ENCODE measurements at places on chromosomes 16 and 17. TPM values are rescaled to one million over a fixed set of nuclear protein-coding genes. Genes with fewer than 3 reads are reported as not detected.

GRCh38 chr16:15672514-15673167 is 22.6 kb downstream of the NDE1 start:
- no peaks in the 10 kb centered on the region for H3K27me3 ChIP-seq
- H3K27ac ChIP-seq = peak overlapping the region; percentile 87
- peaks cover 20% of the 10 kb centered on the region for H3K4me1 ChIP-seq
- peak; percentile 74 for DNase-seq
- peaks cover 2% of the 10 kb centered on the region for H3K36me3 ChIP-seq

The KRT27 gene
- total RNA-seq = not detected

GRCh38 chr16:57091975-57092785 is at the start of gene CPNE2:
Gene CPNE2 (plus strand): TSS chr16:57092583. CDS start chr16:57110743, 18,160 bp downstream.
- H3K4me1 ChIP-seq = peaks cover 13% of the 10 kb centered on the region
- no peak within 1 kb of the TSS for H3K27ac ChIP-seq
- peak; percentile 53 for DNase-seq
- peak within 1 kb of the TSS; percentile 66 for H3K4me3 ChIP-seq

GRCh38 chr17:41702712-41703111 is 9.4 kb upstream of the GAST start:
- no peak for DNase-seq
- H3K36me3 ChIP-seq = no peaks in the 10 kb centered on the region
- no peaks in the 10 kb centered on the region for H3K4me1 ChIP-seq
- no peak overlapping the region for H3K4me3 ChIP-seq
- H3K27me3 ChIP-seq = no peaks in the 10 kb centered on the region

The CES5A gene
- total RNA-seq = not detected

GRCh38 chr17:37671824-37672547 is 28.7 kb upstream of the DDX52 start:
- H3K4me1 ChIP-seq = no peaks in the 10 kb centered on the region
- DNase-seq = no peak
- H3K27ac ChIP-seq = no peak overlapping the region
- no peaks in the 10 kb centered on the region for H3K36me3 ChIP-seq

GRCh38 chr16:66486773-66487579 is 59.9 kb downstream of the BEAN1 start:
- no peaks in the 10 kb centered on the region for H3K36me3 ChIP-seq
- no peak overlapping the region for H3K4me3 ChIP-seq
- H3K27me3 ChIP-seq = no peaks in the 10 kb centered on the region
- DNase-seq = no peak

- H3K27me3 ChIP-seq = no peaks in the 10 kb centered on the region
- peaks cover 9% of the 10 kb centered on the region for H3K4me1 ChIP-seq
- no peak for DNase-seq
- no peak overlapping the region for H3K27ac ChIP-seq
Measured at GRCh38 chr16:10565167-10565566, 15.2 kb downstream of the EMP2 start.

DNA sequence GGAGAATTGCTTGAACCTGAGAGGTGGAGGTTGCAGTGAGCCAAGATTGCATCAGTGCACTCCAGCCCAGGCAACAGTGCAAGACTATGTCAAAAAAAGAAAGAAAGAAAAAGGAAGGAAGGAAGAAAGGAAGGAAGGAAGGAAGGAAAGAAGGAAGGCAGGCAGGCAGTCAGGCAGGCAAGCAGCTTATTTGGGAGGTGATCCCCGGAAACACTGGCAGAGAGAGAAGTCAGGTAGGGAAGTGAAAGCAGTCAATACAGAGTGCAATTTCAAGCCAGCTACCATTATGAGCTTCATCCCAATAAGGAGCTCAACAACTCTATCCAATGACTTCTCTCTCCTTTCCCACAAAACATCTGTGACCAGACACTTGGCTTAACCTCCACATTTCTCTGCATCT is 83.0 kb upstream of the TBC1D3K start:
- no peaks in the 10 kb centered on the region for H3K27me3 ChIP-seq
- no peaks in the 10 kb centered on the region for H3K36me3 ChIP-seq
- H3K27ac ChIP-seq = no peak overlapping the region

DNA sequence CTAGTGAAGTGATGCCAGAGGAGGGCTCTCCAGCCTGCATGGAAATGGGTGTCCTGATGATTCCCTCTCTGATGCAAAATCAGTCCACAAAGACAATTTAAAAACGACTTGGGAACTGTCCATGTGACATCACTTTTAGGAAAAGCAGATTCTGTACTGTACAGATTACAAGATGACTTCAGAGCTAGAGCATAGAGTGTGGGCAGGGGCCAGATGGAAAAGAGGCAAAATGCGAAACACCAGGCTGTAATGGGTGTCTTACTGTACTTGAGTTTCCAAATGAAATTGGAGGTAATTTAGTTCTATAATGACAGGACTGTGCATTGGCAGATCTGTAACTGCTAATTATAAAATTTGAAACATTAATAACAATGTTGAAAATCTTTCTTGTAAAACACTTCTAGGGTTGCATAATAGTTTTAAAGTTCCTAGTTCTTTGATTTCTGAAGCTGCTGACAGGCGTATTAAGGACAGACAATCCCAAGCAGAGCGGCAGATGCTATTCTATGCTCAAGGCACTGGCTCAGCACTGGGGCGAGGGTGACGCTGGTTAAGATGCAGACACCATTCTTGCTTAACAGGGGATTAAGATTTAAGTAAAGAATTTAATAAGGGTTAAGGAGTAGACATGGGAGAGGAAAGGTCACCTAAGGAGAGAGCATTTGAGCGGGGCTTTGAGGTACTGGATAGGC is 29.6 kb downstream of the OGFOD1 start:
- no peak overlapping the region for H3K4me3 ChIP-seq
- H3K4me1 ChIP-seq = no peaks in the 10 kb centered on the region
- H3K27me3 ChIP-seq = no peaks in the 10 kb centered on the region
- H3K36me3 ChIP-seq = peaks cover 1% of the 10 kb centered on the region

GRCh38 chr17:69651921-69652320 is 237.4 kb downstream of the MAP2K6 start:
- H3K4me3 ChIP-seq = no peak overlapping the region
- H3K36me3 ChIP-seq = no peaks in the 10 kb centered on the region
- H3K4me1 ChIP-seq = no peaks in the 10 kb centered on the region
- H3K27me3 ChIP-seq = no peaks in the 10 kb centered on the region
- no peak for DNase-seq

GRCh38 chr16:82651921-82652601 is 25.3 kb downstream of the CDH13 start:
- H3K36me3 ChIP-seq = no peaks in the 10 kb centered on the region
- H3K4me3 ChIP-seq = no peak overlapping the region
- no peaks in the 10 kb centered on the region for H3K27me3 ChIP-seq
- H3K4me1 ChIP-seq = peaks cover 23% of the 10 kb centered on the region
- H3K27ac ChIP-seq = no peak overlapping the region
- DNase-seq = peak; percentile 58

- H3K27ac ChIP-seq = peak within 1 kb of the TSS; percentile 94
- peaks cover 31% of the 10 kb centered on the region for H3K4me1 ChIP-seq
- H3K4me3 ChIP-seq = peak within 1 kb of the TSS; percentile 51
- no peaks in the 10 kb centered on the region for H3K27me3 ChIP-seq
- H3K36me3 ChIP-seq = peaks cover 11% of the 10 kb centered on the region
Measured at GRCh38 chr17:42536048-42536371, at the start of gene NAGLU. Gene NAGLU (plus strand): TSS chr17:42536241. CDS start chr17:42536273, 32 bp downstream.

The DNAH9 gene
- not detected for total RNA-seq

GRCh38 chr16:89504091-89504490 is 4.1 kb upstream of the SPG7 start:
- no peak overlapping the region for H3K27ac ChIP-seq
- peaks cover 33% of the 10 kb centered on the region for H3K4me1 ChIP-seq
- H3K27me3 ChIP-seq = no peaks in the 10 kb centered on the region
- H3K36me3 ChIP-seq = no peaks in the 10 kb centered on the region

- no peaks in the 10 kb centered on the region for H3K4me1 ChIP-seq
- no peaks in the 10 kb centered on the region for H3K27me3 ChIP-seq
- no peaks in the 10 kb centered on the region for H3K36me3 ChIP-seq
Measured at GRCh38 chr16:71260995-71261394, 28.2 kb downstream of the CMTR2 start.

- no peak overlapping the region for H3K27ac ChIP-seq
- no peaks in the 10 kb centered on the region for H3K36me3 ChIP-seq
- H3K4me1 ChIP-seq = peaks cover 11% of the 10 kb centered on the region
- no peaks in the 10 kb centered on the region for H3K27me3 ChIP-seq
- H3K4me3 ChIP-seq = no peak overlapping the region
Measured at GRCh38 chr17:50853781-50854180, 12.4 kb downstream of the TOB1 start.

GRCh38 chr17:69558796-69559195 is 144.3 kb downstream of the MAP2K6 start:
- H3K27ac ChIP-seq = no peak overlapping the region
- H3K27me3 ChIP-seq = no peaks in the 10 kb centered on the region
- no peak for DNase-seq
- H3K4me3 ChIP-seq = no peak overlapping the region

DNA sequence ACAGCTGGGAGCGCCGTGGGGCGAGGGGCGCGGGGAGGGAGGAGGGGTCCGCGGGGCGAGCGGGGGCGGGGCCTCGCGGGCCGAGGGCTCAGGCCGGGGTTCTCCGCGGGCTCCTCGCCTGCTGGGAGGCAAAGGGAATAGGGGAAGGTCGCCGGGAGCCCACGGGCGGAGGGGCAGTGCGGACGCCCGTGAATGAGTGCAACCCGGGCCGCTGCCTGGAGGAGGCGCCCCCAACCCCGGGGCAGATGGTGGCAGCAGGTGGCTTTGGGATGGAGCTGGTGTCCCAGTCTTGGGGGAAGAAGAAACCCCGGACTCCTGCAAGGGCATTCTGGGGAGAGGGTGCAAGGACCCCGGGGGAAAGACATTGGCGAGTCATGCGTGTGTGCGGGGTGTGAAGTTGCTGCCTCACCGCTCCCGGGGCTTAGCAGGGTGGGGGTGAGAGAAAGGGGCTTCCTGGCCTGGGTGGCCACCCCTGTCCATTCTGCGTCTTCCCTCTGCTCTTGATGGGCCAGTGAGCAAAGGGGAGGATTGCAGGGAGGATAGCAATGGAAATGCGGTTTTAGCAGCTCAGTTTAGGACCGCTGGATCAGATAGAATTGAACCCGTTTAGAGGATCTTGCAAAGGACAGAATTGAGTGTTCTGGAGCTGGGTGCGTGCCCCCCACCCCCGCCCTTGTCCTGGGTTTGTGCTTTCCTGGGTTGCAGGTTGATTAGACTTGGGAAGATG is 526 bp downstream of the KIAA0513 start:
- DNase-seq = no peak
- H3K4me1 ChIP-seq = peaks cover 33% of the 10 kb centered on the region
- no peak overlapping the region for H3K27ac ChIP-seq

GRCh38 chr17:43411749-43412148 is 13.0 kb downstream of the ARL4D start:
- H3K4me1 ChIP-seq = no peaks in the 10 kb centered on the region
- no peak overlapping the region for H3K4me3 ChIP-seq
- no peak for DNase-seq
- H3K27ac ChIP-seq = no peak overlapping the region
- H3K27me3 ChIP-seq = peaks cover 3% of the 10 kb centered on the region

DNA sequence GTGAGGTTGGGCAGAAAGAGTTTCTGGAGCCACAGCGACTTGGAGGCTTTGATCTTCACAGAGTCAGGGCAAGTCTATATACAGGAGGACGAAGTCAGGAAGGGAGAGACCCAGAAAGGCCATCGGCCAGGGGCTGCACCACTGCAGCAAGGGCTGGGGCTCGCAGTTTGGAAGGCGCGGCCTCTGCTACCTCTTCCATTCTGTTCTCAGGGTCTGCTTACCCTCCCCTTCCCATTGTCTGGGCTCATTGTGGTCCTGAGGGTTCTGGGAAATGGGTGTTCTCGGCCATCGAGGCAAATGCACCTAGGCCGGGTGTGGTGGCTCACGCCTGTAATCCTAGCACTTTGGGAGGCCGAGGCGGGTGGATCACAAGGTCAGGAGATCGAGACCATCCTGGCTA is 16.0 kb downstream of the ST6GALNAC1 start:
- H3K4me3 ChIP-seq = no peak overlapping the region
- H3K27me3 ChIP-seq = no peaks in the 10 kb centered on the region
- H3K36me3 ChIP-seq = no peaks in the 10 kb centered on the region
- H3K27ac ChIP-seq = no peak overlapping the region

The RNF222 gene
- total RNA-seq = not detected

DNA sequence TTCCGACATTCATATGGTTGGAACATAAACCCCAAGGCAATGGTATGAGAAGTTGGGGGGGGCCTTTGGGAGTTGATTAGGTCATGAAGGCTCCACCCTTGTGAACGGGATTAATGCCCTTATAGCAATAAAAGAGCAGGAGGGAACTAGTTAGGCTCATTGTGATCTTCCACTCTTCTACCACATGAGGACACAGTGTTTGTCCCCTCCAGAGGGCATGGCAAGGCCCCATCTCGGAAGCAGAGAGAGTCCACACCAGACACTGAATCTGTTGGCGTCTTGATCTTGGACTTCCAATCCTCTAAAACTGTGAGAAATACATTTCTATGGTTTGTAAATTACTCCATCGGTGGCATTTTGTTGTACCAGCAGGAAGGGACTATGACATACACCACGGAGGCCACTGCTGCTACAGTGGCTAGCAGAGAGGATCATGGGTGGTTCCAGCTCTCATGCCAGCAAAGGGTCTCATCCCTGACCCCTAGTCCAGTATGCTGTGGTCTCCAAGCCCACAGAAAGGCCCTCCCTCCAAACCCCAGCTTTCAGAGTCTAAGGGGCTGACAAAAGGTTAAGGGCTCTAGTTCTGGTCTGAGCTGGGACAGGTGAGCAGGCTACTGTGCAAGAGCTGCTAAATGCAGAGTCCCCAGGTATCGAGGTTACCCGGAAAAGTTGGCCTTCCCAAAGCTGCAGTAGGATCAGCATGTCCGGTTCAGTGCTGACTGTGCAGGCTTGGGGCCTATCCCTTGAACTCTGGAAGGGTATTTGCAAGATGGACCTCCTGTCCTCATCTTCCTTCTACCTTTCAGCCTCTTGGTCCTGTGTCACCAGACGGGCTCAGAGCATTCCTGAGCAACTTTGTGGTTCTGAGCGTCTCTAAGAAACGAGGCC is 12.2 kb downstream of the CCR7 start:
- no peaks in the 10 kb centered on the region for H3K27me3 ChIP-seq
- H3K4me3 ChIP-seq = peak overlapping the region; percentile 9
- DNase-seq = no peak
- H3K36me3 ChIP-seq = no peaks in the 10 kb centered on the region
- peak overlapping the region; percentile 98 for H3K27ac ChIP-seq
- H3K4me1 ChIP-seq = peaks cover 100% of the 10 kb centered on the region

GRCh38 chr17:36578671-36579070 is 13.0 kb upstream of the DHRS11 start:
- H3K27me3 ChIP-seq = no peaks in the 10 kb centered on the region
- H3K27ac ChIP-seq = no peak overlapping the region

GRCh38 chr17:80364091-80364691 is 50.8 kb upstream of the ENDOV start:
- H3K27me3 ChIP-seq = no peaks in the 10 kb centered on the region
- DNase-seq = peak; percentile 34

The TMEM238L gene
- not detected for total RNA-seq

DNA sequence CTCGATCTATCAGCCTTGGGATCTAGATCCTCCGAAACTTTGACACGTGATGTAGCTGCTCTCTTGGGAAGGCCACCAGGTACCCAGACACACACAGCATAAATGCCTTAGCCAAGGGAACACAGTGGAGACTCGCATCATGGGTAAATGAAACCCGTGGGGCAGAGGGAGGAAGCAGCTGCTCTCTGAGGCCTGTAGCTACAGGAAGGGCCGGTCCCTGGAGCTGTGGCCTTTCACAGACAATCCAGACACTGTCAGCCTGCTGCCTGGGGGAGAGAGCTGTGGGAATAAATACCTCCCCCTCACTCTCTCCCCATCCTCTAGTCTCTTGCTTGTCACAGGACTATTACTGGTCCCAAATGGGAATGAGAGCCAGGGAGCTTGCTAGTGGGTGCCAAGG is 351.2 kb downstream of the UTP18 start:
- H3K27ac ChIP-seq = no peak overlapping the region
- no peaks in the 10 kb centered on the region for H3K36me3 ChIP-seq
- no peaks in the 10 kb centered on the region for H3K27me3 ChIP-seq
- no peaks in the 10 kb centered on the region for H3K4me1 ChIP-seq
- no peak for DNase-seq

All from B cell (primary cell).